Amniotic epithelial cell (primary cell): ENCODE measurements at places on chromosomes 16 and 17.

DNA sequence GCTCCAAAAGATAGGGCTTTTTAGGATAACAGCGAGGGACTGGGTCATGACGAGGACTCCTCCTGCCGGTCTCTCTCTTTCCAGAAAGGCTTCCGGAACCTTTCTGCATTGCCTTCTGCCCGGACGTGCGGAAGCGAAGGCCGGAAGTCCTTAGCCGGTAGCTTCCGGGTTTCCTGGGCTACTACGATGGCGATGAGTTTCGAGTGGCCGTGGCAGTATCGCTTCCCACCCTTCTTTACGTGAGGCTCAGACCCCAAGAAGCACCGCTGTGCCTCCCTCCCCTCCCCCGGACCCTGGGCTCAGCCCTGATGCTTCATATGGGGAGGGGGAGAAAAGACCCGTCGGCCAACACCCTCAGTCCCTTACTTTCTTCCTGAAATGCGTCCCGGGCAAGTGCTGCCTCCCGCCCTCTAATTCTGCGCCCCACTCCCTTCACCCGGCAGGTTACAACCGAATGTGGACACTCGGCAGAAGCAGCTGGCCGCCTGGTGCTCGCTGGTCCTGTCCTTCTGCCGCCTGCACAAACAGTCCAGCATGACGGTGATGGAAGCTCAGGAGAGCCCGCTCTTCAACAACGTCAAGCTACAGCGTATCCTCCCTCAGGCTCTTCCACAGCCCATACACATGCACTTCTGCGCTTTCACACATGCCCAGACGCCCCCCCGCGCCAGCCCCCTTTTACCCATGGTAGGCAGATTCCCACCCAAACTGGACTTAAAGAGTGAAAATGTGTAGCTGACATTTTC lies at the start of gene VPS25:
TSS of gene VPS25 (plus strand) at position 160 of the 746 bp plus-strand sequence. CDS start at position 187, 27 bp downstream.
- DNase-seq, result peak; percentile 84

- peak; percentile 67 for DNase-seq
Observed at GRCh38 chr17:48724251-48725003, 1.4 kb downstream of the PRAC2 start.

DNA sequence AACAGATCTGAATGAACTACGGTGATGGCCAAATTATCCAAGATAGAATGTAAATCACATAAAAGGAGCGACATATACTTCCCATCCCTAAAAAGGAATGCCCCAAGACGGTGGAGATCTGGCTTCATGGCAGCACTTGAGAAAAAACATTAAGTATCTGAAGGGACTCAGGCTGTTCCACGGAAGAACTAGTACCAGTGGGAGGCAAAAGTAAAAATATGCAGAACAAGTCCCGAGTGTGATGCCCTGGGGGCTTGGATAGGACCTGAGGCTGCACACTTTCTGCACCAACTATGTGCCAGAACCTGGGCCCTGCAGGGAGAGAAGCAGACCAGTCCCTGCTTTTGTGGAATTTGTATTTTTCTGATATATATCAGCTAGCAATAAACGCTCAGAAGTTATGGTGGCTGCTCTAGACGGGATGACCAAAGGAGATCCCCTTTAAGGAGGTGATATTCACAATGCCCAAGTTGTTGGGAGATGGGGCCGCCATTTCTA lies 539 bp upstream of the CKLF start:
- DNase-seq, result no peak

DNA sequence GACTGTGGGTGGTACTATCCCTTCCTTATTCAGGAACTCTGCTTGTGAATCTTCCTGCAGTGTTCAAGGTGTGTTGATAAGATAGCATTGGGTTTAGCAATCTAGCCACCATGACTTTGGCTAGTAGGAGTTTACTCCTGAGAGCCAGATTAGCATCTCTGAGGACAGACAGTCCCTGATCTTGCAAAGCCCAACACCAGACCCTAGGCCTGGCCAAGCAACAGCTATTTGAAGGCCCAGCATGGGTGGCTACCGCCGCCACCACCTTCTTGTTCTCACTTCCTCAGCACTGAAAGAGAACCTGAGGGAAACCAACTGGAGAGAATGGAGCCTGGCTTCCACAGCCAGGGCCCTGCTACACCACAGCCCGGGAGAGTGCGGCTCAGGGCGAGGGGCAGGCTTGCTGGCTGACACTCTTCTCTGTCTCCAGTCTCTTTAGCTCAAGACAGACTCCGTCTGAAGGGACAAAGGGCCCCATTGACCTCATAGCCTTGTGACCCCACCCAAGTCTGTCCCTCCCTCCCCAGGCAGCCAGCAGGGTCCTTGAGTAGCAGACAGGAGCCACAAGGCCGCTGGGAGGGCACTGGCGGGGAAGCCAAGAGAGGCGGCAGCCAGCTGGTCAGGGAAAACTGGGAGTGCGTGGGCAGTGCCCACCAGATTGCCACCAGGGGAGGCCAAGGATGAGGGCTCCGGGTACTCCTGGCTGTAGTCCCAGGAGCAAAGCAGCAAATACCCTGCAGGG lies 10.9 kb upstream of the ARHGAP23 start:
- DNase-seq, result no peak

GRCh38 chr17:36131421-36131820 lies 27.8 kb downstream of the CCL4 start:
- no peak for DNase-seq

- DNase-seq, result no peak
Observed at GRCh38 chr16:25812215-25812614, 120.5 kb downstream of the HS3ST4 start.

GRCh38 chr16:31055613-31056012 lies 18.4 kb downstream of the ZNF668 start:
- no peak for DNase-seq

GRCh38 chr16:28845293-28845692 lies 855 bp downstream of the TUFM start:
- DNase-seq, result peak; percentile 38

DNA sequence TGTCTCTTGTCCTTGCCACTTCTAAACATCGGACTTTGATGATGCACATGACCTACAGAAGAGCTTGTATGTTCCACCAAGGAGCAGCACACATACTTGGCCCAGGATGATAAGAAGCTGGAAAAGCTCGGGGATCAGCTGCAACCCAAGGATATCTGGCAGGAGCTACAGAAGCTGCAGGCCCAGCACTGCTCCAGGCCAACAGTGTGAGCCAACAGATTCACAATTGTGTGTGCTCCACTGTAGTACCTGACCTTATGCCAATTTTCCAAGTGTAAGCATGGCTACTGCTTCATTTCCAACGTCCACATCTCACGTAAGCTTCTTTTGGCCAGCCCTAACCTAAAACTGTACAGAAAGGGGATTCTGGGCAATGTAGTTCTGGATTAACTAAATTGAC lies 83.4 kb downstream of the COX10 start:
- no peak for DNase-seq

GRCh38 chr16:13953501-13953900 lies 33.5 kb downstream of the ERCC4 start:
- no peak for DNase-seq

DNA sequence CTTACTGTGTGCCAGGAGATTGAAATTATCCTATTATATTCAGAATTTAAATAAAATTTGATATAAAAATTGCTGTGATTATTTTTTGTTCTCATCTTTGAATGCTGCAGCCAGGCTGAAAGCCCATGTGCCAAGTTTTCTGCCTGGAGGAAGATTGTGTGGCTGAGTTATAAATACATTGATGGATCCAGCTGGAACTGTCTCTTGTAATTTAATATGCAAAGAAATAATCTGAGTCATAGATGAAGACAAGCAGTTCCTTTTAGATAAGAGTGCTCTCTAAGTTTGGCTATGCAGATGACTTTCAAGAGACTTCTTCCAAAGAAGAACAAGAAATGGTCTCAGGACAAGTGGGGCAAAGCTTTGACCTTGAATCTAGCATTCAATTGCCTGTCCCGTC lies 871.0 kb downstream of the CDH11 start:
- peak; percentile 1 for DNase-seq

GRCh38 chr17:80477647-80478478 lies 1.5 kb upstream of the NPTX1 start:
- DNase-seq, result peak; percentile 27

- peak; percentile 99 for DNase-seq
Observed at GRCh38 chr17:78933025-78933958, 8.1 kb upstream of the TIMP2 start.

DNA sequence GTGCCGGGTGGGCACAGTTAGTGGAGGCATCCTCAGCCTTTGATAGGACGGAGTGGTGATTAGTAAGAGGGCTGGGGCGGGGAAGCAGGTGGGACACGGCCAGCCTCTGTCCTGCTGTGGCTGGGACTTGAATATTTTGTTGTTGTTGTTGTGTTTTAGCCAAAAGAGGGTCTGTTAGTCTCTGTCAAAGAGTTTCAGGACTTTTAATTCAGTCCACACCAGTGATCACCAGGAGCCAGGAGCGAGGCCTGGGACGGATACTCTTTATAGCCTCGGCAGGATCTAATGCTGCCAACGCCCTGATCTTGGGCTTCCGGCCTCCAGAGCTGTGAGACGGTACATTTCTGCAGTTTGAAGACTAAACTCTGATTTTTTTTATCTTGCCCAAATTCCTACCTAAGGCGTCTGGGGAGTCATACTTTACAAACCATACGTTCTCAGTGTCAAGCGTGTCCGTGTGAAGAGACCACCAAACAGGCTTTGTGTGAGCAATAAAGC lies 2.9 kb upstream of the RNF213 start:
- no peak for DNase-seq

- DNase-seq, result no peak
Observed at GRCh38 chr16:56013962-56014552, 138.9 kb upstream of the CES5A start.

GRCh38 chr16:4684058-4684715 lies 9.2 kb upstream of the NUDT16L1 start:
- DNase-seq, result no peak

DNA sequence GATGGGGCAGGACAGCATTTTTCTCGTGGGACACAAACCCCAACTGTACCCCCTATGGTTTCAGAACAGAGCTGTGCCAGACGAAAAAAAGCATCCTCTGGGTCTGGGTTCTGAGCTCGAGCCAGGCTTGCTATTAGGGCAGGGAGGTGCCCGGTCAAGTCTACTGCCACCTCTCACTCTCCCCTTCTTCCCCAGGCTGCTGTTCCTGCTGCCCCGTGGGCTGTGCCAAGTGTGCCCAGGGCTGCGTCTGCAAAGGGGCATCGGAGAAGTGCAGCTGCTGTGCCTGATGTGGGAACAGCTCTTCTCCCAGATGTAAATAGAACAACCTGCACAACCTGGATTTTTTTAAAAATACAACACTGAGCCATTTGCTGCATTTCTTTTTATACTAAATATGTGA lies 1.1 kb downstream of the MT1E start:
- no peak for DNase-seq

- no peak for DNase-seq
Observed at GRCh38 chr17:63688396-63689020, 11.4 kb downstream of the LIMD2 start.

DNA sequence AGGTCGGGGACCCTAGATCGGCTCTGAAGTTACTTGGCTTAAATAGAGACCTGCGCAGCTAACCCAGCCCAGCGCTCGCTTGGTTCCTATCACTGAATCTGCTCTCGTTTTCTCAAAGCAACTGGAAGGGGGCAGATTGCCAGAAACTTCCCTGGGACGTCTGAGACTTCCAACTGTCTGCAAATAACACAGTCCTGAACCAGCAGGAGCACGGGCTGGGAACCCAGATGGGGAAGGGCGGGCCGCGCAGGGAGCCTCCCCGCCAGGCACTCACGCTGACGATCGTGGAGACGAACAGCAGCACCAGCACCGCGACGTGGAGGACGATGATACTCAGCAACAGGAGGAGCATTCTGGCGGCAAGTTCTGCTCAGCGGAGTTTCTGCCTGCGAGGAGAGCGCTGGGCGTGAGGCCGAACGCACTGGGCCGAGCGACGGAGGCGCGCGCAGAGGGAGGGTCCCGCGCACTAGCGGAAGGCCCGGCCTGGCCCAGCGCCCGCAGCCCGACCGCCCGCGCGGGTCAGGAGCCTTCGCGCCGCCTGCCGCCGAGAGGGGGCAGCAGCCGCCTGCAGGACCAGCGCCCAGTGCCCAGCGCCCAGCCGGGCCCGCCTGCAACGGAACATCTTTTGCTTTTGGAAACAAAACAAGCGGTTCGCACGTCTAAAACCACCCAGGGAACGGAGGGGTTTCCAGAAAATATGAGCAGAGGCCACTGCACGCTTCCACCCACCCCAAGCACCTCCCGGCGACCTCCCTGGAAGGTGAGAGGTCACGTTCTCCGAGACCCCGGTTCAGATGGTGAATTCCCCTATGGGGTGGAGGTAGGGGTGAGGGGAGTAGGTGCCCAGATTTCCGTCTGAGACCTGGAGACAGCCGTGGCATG lies 4.5 kb downstream of the PMP22 start:
- DNase-seq, result peak; percentile 80

DNA sequence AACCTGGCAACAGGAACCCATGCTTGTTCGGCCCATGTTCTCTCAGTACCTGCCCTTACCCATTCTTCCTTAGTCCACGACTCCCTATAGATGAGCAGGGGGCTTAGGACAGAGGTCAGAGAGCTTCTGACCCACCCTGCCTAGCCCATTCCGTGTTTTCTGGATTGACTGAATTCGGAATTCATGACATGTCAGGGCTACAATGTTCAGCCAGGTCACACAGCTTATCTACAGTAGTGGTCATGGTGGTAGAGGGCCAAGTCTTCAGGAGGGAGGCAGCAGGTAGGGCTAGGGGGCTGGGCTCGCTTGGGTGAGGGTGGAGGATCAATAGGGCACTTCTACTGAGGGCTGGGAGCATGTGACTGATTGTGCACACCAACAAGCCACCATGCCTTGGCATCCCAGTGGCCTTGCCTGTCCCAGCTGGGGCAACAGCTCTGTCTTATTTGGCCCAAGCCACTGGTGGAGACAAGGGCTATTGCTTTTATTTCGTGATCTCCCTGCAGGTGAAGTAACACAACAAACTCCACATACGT lies 3.1 kb downstream of the HEXIM2 start:
- DNase-seq, result no peak

DNA sequence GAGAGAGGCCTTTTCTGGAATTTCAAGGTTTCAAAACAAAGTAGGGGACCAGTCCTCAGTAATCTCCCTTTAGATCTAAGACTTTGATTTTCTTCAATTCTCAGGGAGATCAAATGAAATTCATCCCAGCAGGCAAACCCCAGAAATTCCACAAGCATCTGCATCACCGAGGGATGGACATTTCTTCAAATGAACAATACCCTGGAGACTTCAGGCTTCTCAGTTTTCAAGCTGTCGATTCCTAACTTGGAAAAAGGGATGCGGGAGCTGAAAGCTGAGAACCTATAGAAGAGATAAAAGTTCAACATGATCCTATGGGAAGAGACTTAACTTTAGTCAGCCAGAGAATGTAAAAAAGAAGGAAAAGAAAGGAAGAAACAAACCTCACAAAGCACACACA lies 296.9 kb upstream of the CDH5 start:
- no peak for DNase-seq
